Kidney epithelial cell (primary cell): ENCODE measurements at places on chromosomes 3 and 15. TPM values are rescaled to one million over a fixed set of nuclear protein-coding genes. Genes with fewer than 3 reads are reported as not detected.
A peak's percentile ranks its signal among the peaks of the same experiment; 100 is the strongest.

- no peak for DNase-seq
Measured at GRCh38 chr3:72154391-72155335, 369.7 kb upstream of the PROK2 start.

The GRK7 gene
- total RNA-seq: not detected in 2 replicates

GRCh38 chr3:105365391-105366325, 1.1 kb upstream of the ALCAM start:
- DNase-seq: no peak

- DNase-seq: no peak
Measured at GRCh38 chr3:148756311-148756710, 58.6 kb downstream of the AGTR1 start.

DNA sequence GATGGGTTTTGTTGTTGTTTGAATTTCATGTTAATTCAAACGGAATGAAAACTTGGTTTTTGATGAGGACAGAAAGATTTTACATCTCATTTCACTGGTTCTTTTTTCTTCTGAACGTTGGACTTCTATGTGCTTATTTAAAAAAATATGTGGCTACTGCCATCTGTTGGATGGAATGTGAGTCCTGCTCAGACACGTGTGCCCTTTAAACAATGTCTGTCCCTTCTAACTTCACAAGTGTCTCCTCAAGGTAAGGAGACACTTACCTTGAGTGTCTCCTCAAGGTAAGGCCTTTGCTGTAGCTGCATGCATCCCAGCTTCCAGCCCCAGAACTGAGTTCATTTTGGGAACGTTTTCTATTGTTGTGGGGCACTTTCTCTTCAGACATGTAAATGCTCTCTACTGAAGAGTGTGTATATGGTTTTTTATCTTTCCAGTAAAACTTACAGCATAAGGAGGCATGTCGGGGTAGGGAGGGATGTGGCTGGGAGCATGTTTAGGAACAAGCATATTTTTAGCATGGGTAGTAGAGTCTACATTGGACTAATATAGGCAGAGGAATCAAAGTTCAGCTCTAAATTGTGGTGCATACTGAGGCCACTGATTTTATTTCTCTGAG, 63.1 kb upstream of the UBE3A start:
- DNase-seq: no peak

DNA sequence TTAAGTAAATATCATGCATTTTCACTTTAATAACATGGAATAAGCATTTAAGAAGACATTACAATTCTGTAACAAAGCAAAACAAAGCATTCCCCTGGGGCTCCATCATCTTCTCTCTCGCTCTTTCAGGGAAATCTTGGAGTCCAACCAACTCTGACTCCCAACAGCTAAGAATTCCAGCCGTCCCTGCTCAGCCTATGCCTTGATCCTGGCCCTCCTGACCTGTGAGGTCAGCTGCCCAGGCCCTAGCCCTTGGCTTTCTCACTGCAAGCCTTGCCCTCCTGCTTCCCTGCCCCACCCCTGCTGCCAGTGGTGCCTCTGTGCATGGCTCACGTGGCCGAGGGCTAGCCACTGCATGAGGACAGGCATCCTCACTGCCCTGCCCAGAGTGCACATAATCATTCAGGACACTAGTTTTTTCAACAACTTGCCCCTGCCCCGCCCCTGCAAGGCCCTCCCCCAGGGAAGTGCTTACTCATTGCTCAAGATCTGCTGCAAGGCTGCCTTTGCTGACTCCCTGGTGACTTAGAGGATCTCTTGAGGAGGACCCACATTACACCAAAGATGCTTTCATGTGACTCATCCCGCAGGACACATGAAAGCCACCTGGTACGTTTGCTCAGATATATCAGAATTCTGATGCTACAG, 37.6 kb downstream of the MTMR10 start:
- DNase-seq: peak; percentile 54

DNA sequence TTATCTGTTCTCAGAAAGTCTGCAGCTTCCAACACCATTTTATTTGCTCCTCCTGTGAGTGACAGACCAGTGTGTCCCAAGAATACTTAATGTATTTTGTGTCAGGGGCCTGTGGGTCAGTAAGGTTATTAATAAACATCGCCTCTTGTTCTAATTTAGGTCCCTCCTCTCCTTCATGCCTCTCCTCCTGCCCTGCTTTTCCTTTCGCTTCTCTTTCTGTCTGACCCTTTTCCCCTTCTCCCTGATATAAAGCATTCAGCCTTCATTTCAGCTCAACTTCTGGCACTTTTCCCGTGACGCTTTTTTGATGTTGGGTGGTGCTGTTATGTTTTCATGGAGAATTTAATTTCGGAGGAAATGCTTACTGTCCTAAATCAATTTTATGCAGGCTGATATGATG, 29.7 kb upstream of the NR2F2 start:
- no peak for DNase-seq

GRCh38 chr15:36960179-36960946, 140.0 kb downstream of the MEIS2 start:
- no peak for DNase-seq

- no peak for DNase-seq
Measured at GRCh38 chr15:78399091-78399490, 38.9 kb upstream of the IREB2 start.
